Activated CD4-positive, CD25-positive, alpha-beta regulatory T cell (primary cell): ENCODE measurements at places on chromosomes 11 and 22.

DNA sequence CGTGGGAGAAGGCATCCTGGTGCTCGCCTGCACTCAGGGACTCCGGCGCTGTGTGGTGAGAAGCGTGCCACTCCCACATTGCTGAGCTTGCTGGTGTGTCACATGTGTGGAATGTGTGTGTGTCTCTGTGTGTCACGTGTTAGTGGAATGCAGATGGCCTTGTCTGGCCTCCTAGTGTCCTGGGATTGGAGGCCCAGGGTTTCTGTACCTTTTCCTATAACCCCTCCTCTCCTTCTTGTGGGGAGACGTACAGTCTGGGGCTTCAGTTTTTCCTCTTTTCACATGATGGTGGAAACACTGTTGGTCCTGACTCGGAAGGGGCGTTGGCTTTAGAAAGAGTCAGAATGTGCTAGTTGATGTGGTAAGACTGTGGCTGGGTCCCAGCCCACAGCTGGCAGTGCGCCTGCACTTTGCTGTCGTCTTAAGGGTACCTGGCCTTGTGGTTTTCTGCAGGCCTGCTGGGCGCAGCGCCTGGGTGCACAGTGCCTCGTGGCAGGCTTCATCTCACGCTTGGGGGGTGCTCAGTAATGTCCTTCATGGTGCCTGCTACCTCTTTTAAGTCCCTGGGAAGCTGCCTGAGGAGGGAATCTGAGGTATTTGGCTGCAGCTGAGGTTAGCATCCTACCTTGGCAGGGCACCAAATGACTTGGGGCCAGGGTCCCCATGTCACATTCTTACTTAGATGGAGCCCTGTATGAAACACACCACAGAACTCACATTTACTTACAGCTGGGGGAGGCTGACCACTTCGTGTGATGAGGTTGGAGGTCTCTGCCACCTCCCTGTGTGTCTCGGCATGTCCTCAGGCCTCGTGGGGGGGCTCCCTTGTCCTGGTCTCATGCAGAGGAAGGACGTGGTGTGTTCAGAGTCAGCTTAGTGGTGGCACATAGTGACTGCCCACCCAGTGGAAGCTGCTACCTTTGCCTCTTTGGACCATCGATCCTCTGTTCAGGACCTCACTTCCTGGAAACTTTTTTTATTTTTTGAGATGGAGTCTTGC is 61.9 kb downstream of the MED15 start:
- no peak for DNase-seq

- DNase-seq, result no peak
These were observed 37.5 kb downstream of the ATG16L2 start for GRCh38 chr11:72851726-72852125.

DNA sequence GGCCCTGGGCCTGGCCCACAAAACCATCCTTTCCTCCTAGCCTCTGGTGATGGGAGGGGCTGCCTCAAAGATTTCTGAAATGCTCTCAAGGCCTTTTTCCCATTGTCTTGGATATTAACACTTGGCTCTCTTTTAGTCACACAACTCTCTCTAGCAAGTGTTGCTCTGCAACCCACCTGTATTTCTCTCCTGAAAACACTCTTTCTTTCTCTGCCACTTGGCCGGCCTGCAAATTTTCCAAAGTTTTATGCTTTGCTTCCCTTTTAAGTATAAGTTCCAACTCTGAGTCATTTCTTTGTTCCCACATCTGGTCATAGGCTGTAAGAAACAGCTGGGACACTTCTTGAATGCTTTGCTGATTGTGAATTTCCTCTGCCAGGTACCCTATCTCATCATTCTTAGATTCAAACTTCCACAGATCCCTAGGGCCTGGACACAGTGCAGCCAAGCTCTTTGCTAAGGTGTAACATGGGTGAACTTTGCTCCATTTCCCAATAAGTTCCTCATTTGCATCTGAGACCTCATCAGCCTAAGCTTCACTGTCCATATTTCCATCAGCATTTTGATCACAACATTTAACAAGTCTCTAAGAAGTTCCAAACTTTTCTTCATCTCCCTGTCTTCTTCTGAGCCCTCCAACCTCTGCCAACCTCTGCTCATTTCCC is 93.8 kb downstream of the TRIM29 start:
- DNase-seq, result no peak

- DNase-seq, result no peak
These were observed 45.9 kb downstream of the FDX1 start for GRCh38 chr11:110475671-110476070.

DNA sequence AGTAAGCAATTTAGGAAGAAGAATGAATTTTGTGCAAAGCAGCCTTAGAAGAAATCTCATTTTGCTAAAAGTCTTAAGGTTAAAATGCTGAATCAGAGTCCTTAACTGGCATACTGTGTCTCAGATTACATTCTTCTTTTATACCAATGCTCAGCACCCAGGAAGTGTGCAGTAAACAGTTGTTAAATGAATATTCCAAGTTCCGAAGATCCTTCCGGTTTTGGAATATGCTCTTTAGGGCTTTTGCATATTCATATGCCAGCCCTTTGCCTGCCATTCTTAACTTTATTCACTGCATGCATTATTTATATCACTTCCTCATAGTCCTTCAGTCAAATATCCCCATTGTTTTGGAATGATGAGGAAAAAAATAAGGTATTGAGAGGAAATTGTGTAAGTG is 242.0 kb downstream of the DDX10 start:
- DNase-seq, result no peak

DNA sequence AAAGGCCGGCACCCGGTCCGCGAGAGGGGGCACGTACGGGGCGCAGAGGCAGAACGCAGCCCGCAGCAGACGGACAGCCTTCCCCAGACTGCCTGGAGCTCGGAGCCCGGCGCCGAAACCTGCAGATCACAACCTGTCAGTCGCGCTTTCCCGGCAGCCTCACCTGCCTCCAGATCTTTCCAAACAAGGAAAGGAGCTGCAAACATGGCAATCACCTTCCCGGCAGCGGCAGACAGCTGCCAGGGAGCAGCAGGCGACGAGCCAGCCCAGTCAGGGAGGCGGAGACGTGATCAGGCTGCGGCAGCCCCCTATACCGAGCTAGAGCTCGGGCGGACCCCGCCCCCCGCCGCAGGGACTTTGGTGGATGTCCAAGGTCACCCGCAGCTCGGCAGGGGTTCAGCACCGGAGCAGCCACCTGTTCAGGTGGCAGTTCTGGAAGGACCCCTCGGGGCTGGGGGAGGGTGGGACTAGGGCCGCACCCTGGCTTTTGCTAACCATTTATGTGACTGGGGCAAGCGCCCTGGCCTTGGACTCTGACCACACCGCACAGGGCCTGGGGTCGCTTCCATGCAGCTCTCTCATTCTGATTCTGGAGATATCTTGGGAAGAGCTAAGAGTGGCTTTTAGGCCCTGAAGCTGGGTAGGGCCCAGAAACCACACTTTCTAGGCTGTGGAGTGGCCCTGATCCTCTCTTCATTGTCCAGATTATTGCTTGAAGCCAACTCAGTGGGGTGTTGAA is 143.8 kb downstream of the NECTIN1 start:
- no peak for DNase-seq

- no peak for DNase-seq
These were observed 18.9 kb upstream of the INSC start for GRCh38 chr11:15095736-15096228.

DNA sequence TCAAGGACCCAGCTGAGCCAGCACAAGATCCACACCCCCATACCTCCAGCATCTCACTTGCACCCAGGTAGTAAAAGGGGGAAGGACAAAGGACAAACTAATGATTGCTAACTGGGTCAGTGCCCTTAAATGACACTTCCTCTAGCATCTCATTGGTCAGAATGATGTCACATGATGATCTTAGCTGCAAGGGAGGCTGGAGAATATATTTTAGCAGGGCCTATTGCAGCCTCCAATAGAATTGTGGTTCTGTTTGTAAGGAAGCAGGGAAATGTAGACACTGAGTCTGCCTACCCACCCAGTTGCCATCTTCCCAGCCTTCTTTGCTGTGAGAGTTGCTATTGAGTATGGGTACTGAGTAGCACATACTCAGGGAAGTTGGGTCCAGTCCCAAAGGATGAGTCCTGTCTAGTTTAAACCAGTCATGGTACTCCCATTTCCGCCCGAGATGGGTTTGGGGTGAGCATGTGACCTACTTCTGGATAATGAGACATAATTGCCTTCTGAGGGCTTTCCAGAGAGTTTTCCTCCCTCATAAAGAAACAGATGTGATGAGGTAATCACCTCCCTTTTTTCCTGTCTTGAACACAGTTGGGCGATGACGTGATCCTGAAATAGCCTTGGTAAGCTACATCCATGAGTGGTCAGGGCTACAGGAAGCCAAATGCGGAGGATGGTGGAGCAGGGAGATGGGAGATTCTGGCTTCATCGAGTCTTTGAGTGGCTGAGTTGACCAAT is 5.5 kb upstream of the DNAL4 start:
- DNase-seq, result no peak
